ENCODE measurements at places on chromosomes 7 and 10. TPM values are rescaled to one million over a fixed set of nuclear protein-coding genes. Genes with fewer than 3 reads are reported as not detected.

APBB1IP gene
- 23.5 TPM for total RNA-seq

ADCK2 gene
- total RNA-seq = 24.2 TPM

BMPER gene
- total RNA-seq = 32.5 TPM

GRCh38 chr7:96831446-96831845 lies 121.8 kb upstream of the SEM1 start:
- DNase-seq = no peak

GRCh38 chr10:7405637-7406036 lies 5.2 kb downstream of the SFMBT2 start:
- no peak for DNase-seq

DNA sequence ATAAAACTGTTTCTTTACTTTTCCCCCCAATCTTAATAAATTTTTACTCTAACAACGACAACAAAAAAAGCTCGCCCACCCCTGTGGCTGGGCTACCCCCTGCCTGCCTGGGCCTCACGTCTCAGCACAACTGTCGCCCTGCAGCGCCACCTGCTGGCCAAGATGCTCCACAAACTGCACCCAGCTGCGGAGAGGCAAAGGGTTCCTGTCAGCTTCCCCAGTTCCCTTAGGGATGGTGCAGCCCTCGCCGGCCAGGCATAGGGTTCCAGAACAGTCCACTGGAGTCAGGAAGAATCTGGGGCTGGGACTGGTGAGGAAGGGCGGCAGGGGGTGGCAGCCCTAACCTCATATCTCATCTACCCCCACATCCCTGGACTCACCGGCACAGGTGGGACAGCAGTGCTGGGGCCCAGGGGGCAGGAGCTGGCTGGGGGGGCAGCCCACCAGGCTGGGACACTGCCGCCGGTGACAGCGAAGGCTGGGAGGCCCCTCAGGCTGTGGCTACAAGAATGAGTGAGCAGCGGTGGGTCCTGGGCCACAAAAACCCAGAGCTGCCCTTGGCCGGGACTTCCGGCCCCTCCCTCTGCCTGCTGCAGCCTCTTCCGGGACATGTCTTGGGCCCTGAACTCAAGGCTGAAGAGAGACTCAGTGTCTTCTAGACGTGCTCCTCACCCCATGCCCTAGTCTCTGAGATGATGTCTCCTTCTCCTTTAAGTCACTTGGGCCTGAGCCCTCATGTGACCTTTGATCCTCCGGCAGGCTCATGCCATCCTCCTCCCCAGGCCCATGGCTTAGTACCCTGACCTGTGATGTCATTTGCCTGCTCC lies 21.2 kb downstream of the ATP6V1F start:
- peak; percentile 90 for DNase-seq

GRCh38 chr7:48113275-48113674 lies 24.2 kb downstream of the UPP1 start:
- no peak for DNase-seq

DNA sequence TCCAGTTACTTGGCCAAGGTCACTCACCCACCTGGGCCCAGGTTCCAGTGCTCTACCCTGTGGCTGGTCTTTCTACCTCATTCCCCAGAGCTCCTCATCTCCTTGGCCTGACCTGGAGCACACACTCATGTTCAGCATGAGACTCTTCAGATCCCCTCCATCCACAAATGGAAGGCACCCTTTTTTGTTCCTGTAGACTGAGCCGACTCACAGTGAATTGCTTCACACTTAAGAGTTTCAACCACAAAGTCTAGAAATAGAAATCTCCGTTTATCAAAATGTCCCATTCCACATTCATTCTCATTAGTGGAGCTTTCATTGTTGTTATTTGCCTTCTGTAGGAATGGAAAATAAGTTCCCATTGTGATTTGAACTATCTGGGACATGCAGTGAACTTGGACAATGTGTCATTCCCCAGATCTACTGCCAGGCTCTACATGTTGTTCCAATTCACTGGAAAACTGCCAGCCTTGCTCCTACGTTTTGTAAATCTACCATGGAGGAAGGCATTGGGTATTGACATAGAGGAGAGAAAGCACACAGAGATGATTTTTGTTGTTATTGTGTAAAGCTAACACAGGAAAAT lies 125.3 kb upstream of the CELF2 start:
- no peak for DNase-seq

GRCh38 chr7:105980645-105981396 lies 17.8 kb downstream of the CDHR3 start:
- DNase-seq = no peak

DNA sequence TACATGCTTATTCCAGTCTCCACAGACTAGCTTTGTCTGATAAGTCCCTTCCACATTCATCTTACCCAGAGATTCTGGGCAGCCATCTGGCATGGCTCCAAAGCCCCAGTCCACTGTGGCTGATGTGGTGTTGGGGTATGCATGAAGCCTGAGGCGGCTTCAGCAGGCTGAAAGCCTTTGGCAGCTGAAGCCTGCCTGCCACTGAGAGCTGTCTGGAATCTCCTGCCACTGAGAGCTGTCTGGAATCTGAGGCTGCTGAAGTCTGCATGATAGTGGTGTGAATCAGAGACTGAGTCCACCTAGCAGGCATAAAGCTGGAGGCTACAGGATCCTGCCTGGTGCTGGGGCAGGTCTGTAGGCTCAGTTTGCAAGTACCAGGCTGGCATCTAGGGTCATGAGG lies 87.1 kb downstream of the DYNC1I1 start:
- DNase-seq = no peak

GRCh38 chr7:21617916-21618390 lies 75.1 kb downstream of the DNAH11 start:
- DNase-seq = no peak

GRCh38 chr7:12979181-12979580 lies 291.7 kb downstream of the ARL4A start:
- no peak for DNase-seq

- no peak for DNase-seq
These were observed 32.6 kb downstream of the GBX1 start for GRCh38 chr7:151134743-151135524.
